ENCODE measurements at places on chromosomes 1 and 21.

GRCh38 chr1:86067626-86068025 lies 88.9 kb downstream of the COL24A1 start:
- no peak for DNase-seq

DNA sequence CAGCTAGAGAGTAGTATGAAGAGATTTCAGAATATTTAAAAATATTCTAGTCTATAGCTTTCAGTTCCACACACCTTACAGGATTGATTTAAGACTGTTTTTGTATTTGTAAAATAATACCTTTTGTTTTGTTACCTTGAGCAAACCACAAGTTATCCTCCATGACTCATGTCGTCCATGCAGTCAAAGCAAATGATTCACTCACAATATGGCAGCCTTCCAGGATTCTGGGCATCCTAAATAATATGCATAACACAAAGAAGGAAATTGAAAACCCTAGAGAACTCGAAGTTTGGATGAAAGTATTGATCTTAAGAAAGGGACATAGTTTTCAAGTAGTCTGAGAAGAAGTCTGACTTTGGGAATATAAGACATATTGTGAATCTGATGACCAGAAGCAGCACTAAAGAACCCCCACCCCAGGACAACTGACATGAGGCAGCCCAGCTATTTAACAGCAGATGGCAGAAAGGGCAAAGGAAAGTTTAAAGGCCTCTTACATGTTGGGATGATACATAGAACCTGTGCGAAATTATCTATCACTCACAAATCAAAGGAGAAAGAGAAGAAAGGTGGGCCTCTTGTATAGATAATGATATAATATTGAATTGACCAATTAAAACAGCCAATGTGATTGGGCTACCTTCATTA lies 857.9 kb downstream of the BRINP3 start:
- no peak for DNase-seq

DNA sequence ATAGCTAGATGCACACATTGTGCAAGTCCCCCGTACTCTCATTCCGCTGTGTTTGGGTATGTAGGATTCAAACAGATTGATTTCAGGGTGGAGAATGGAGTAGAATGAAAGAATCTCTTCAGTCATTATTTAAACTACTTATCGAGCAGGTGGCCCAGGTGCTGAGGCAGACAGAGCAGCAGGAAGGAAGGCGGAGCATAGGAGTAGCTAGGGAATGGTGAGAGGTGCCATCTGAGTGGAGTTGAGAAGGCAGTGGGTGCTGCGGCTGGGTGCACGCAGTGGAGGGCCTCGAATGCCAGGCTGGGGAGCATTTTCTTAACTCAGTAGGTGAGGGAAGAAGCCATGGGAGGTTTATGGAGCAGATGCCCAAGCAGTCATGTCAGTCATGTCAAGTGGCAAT lies 45.2 kb upstream of the CD101 start:
- no peak for DNase-seq

GRCh38 chr1:40948741-40949443 lies 30.6 kb upstream of the CTPS1 start:
- peak; percentile 89 for DNase-seq

DNA sequence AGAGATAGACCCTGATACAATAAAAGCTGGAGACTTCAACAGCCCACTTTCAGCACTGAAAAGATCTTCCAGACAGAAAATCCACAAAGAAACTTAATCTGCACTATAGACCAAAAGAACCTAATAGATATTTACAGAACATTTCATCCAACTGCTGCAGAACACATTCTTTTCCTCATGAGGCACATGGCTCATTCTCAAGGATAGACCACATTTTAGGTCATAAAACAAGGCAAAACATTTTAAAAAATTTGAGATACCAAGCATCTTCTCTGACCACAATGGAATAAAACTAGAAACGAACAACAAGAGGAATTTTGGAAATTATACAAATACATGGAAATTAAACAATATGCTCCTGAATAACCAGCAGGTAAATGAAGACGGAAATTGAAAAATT lies 15.0 kb upstream of the IL20 start:
- no peak for DNase-seq

GRCh38 chr1:206908038-206908437 lies 10.8 kb downstream of the IL24 start:
- DNase-seq: no peak

- DNase-seq: no peak
Observed at GRCh38 chr1:165034136-165034809, 322.2 kb downstream of the LMX1A start.

DNA sequence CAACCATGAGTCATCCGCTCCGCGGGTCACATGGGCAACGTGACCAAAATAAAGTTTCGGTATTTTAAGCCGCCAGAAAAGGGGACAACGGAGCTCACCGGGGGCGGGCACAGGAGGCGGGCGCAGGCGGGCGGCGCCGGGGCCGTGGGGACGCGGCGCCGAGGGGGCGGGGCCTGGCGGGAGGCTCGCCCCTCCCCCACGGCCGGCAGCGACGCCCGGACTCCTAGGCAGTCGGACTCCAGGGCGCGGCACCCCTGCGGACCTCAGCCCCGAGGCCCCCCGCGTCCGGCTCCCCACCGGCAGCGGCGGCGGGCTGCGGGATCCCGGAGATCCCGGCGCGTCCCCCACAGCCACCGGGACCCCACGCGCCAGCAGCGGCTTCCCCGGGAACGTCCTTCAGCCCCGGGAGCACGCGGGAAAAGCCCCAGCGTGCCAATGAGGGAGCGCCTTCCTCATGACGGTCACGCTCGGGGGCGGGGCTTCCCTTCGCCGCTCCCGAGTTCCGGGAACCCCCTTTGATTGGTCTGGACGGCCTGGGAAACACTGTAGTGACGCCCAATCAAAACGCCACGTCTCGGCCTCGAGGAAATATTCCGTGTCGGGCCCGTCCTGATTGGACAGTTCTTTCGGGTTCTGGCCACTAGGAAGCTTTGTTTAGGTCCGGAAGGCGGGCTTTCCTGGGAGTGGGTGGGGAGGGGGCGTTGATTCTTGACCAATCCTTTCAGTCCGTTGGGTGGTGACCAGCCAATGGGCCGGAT lies 515 bp upstream of the CAMTA1 start:
- DNase-seq: peak; percentile 100

DNA sequence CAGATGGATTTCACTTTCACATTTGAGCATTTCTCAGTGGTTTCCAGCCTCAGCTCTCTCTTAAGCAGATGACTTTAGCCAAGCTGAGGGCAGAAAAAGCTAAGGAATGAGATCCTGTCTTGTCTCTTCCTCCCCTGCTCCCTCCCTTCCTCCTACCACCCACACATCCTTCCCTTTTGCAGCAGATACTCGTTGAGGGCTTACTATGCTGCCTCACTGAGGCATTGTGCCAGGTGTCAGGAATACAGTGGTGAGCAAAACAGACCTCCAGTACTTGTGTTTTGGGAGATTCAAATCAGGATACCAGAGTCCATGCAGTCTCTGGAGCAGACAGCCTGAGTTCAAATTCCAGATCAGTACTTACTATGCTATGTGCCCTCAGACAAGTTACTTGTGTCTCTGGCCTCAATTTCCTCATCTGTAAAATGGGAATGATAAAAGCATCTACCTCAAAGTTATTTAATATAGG lies 43.2 kb downstream of the KIF26B start:
- DNase-seq: no peak

- DNase-seq: no peak
Observed at GRCh38 chr1:43312663-43313515, 12.1 kb downstream of the TIE1 start.

DNA sequence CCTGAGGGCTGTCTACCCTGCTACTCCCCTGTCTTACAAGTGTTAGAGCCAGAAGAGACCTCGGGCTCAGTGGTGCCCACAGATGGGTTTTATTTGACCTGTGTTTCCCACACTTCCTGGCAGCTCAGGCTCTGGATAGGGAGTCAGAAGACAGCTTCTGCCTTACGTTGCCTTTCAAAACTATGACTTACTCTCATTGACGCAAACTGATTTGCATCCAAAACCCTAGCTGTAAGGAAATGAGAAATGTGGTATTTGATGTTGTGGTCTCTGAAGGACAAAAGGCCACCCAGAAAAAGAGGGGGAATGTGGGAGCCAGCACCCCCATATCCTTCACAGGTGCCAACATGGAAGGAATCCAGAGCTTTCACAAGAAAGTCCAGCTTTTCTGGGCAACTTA lies 180.2 kb downstream of the ATG4C start:
- no peak for DNase-seq

GRCh38 chr1:31815307-31815645 lies 546 bp downstream of the SPOCD1 start:
- no peak for DNase-seq

- no peak for DNase-seq
Observed at GRCh38 chr1:197286634-197287033, 18.6 kb downstream of the CRB1 start.

- no peak for DNase-seq
Observed at GRCh38 chr1:20102875-20103274, 16.5 kb downstream of the PLA2G2D start.

All from activated CD8-positive, alpha-beta T cell treated with anti-CD3 and anti-CD28 coated beads for 36 hours (primary cell).